ENCODE measurements at places on chromosomes 4 and X. TPM values are rescaled to one million over a fixed set of nuclear protein-coding genes. Genes with fewer than 3 reads are reported as not detected.
A peak's percentile ranks its signal among the peaks of the same experiment; 100 is the strongest.

Gene BMX
- total RNA-seq: not detected

DNA sequence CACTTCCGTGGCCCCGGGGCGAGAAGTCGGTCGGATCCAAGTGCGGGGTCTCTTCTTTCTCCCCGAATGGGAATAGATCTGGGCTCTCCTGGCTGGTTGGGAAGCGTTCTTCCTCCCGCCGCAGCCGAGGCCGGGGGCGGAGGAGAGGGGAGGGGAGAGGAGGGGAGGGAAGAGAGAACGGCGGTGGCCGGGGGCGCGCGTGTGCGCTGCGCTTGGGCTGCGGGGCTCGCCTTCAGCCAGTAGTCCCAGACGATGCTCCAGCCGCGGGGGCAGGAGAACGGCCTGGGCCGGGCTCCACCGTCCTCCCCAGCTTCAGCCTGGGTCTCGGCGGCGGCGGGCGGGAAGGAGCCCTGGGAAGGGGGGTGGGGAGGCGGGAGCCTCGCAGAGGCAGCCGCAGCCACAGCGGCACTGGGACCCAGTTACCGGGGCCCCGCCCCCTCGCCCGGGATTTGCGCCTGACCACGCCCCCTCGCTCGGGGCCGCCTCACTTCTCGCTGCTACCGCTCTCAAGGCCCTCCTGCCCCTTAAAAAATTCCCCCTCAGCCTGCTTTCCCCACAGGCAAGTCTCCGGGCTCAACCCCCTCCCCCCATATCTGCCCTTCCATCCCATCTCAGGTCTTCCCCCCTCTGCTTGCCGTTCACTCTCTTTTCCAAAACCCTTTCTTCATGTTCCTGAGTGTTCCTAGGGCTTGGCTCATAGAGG lies at the start of gene FGD1:
FGD1 (minus strand) TSS at position 421 of the 703 bp plus-strand sequence. CDS start 802 bp downstream, outside the sequence.
- DNase-seq: peak; percentile 50

- DNase-seq: no peak
Observed at GRCh38 chrX:11334165-11334564, 41.0 kb downstream of the AMELX start.

DNA sequence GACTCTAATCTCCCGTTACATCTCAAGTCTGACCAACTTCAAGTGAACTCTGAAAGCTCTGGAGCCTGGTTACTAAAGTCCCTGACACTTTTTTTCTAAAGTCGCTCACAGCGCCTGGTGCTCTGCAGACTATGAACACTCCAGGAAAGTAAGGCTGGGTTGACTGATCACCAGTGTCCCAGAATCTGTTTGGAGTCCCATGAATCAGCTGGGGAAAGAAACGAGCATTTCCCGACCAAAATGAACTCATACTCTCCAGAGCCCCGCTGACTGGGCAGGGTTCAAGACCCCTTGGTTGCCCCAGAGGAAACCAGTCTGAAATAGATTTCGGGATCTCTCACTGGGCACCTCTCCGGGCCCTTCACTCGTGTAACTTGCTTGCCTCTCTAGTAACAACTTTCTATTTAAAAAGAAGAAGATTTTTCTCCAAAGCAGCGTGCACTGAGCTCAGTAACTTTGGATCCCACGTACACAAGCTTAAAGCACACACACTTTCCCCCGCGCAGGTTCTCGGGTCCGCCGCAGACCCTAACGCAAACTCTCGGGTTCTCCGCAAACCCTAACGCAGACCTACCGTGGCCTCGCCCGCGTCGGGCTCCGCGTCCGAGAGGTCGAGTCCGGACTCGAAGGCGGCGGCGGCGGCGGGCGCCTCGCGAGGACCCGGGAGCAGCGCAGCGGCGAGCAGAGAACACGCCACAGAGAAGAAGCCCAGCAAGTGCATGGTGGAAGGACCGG lies 964 bp downstream of the VEGFC start:
- no peak for DNase-seq

DNA sequence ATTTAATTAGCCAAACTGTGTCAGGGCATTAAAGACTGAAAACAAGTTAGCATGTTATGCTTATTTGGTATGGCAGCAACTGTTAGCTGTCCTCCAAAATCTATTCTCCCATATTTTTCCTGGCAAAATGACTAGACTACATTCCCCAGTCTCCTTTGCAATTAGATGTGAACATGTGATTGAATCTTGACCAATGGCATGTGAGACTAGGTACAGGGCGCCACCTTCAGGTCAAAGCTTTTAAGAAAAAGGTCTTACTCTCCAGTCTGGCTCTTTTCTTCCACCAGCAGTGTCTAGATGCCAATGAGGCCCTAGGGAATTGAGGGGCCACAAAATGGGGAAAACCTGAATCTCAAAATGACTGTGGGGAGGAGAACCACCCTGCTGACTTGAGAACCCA lies 408.2 kb downstream of the SMARCA1 start:
- DNase-seq: peak; percentile 15

Gene SRPX
- 0.24 TPM for total RNA-seq

- no peak for DNase-seq
Observed at GRCh38 chr4:40720916-40721315, 28.8 kb upstream of the NSUN7 start.

GRCh38 chr4:124179506-124180186 lies 532.9 kb downstream of the ANKRD50 start:
- no peak for DNase-seq

Gene CXCL5
- total RNA-seq: not detected

Gene TMPRSS11D
- not detected for total RNA-seq

DNA sequence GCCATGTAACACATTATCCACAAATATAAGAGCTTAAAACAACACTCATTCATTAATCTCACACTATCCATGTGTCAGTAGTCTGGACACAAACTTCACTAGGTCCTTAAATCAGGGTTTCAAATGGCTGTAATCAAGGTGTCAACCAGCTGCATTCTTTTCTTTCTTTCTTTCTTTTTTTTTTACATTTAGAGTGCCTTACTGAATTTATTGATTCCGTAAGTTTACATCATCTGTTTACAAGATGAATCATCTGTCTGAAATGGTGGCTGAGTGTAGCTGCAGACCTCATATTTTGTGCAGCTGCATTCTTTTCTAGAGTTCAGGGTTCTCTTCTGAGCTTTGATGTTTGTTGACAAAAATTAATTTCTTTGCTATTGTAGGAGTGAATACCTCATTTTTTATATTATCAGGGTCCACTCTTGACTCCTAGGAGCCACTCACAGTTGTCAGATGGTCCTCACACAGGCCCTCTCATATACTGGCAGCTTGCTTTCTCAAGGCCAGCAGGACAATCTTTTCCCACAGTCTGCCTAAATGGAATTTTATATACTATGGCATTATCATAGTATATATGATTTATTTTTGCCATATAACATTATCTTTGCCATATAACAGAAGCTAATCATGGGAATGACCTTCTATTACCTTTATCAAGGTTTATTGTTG lies 37.8 kb downstream of the SPOCK3 start:
- DNase-seq: no peak

GRCh38 chrX:152038804-152039203 lies 64.3 kb upstream of the GABRE start:
- DNase-seq: no peak

DNA sequence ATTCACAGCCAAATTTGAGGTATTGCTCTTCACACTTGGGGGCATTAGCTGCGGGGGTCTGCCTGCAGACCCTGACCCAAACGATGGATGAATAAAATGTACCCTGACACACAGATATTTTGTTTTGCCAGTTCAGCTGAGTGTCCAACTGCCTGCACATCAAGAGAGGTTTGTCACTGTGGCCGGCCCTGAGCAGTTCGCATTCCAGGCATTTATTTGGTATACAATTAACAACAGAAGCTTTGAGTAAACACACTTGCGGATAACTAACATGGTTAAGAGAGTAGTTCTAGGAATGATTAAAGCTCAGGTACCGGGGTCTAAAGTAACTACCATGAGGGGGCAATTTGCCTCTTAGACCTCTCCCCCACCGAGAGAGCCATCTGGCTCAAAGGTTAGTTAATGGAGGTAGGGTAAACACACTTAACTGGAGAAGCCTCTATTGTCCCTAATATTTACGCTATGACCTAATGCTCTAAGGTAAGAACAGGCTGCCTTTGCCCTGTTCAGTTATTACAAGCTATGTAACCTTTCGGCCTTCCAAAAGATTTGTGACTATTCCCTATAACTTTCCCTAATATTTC lies 162.0 kb downstream of the SNCA start:
- DNase-seq: no peak

- DNase-seq: no peak
Observed at GRCh38 chr4:17681281-17682221, 67.1 kb downstream of the MED28 start.

GRCh38 chrX:15601932-15602331 lies 1.2 kb upstream of the ACE2 start:
- no peak for DNase-seq

Gene MOB1B
- total RNA-seq: 19.9 TPM

- no peak for DNase-seq
Observed at GRCh38 chrX:43743100-43743822, 87.2 kb downstream of the MAOA start.

- DNase-seq: no peak
Observed at GRCh38 chrX:17417372-17417771, 42.4 kb downstream of the NHS start.

Gene GPR34
- 0.36 TPM for total RNA-seq

DNA sequence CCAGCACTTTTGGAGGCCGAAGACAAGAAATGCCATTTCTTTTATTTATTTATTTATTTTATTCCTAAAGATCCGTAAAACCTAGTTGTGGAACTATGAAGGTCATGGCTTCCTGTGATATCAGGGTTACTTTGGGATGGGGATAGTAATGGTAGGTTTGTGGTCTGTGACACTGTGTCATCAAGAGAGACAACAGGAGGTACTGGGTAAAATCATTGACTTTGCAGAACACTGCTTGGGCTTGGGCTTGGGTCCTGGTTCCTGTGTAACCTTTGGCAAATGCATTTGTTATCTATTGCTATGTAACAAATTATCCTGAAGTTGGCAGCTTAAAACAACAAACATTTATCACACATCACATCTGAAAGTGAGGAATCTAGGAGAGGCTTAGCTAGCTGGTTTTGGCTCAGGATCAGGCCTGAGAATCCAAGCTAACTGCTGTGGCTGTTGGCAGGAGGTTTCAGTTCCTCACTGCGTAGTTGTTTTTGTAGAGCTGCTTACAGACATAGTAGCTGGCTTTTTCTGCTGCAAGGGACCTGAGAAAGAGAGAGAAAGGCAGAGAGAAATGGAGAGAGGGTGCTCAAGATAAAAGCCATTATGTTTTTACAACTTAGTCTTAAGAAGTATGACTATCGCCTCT lies 576.4 kb upstream of the SLIT2 start:
- no peak for DNase-seq

Gene CTAG2
- total RNA-seq: not detected

Gene RIBC1
- 0.57 TPM for total RNA-seq

- no peak for DNase-seq
Observed at GRCh38 chr4:55125087-55125721, at the start of gene KDR. Gene KDR, minus strand, starts transcription at chr4:55125595. Its CDS starts 302 bp downstream, at chr4:55125293.

Gene ASB5
- total RNA-seq: not detected

DNA sequence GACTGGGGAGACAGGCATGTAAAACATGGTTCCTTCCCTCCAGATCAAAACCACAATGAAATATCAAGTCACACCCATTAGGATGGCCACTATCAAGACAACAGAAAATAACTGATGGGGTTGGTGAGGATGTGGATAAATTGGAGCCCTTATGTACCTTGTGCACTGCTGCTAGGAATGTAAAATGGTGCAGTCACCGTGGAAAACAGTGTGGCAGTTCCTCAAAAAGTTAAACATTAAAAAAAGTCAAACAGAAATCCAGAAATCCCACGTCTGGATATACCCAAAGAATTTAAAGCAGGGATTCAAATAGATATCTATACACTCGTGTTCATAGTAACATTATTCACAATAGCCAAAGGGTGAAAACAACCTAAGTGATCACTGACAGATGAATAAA lies 35.2 kb upstream of the MSX1 start:
- DNase-seq: no peak

Gene PRDM8
- total RNA-seq: 3.0 TPM

GRCh38 chr4:116055857-116056827 lies 942.7 kb upstream of the NDST4 start:
- no peak for DNase-seq

Gene TAF7L
- not detected for total RNA-seq

Gene SORBS2
- total RNA-seq: not detected

Gene CENPVL1
- total RNA-seq: not detected

Gene LGI2
- total RNA-seq: not detected

DNA sequence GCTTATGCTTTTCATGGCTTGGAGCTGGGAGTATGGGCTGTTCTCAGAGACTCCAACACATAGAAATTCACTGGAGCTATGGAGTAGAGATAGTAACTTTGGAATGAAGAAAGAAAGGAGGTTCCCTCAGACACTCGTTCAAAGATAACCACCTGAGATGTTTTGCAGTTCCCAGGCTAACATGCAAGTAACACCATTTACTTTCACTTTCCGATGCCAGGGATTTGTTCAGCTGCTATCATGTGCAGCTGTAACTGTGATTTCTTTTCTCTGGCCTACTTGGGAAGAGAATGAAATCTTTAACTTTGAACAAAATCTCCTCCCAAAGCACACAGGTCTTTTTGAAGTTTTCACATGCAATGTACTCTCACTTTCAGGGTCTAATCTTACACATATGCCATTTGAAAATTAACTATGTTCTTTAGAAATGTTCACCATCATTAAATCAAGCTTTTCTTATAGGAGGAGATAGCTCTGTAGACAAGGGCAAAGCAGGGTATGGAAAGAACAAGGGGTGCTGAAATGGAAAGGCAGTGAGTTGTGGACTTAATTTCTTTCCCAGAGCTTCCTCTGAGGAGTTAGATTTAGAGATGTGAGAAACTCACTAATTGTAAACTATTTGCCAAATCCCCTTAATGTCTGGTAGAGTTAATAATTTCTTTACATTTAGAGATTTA lies 514.3 kb downstream of the PDHA2 start:
- DNase-seq: no peak

- no peak for DNase-seq
Observed at GRCh38 chrX:25858273-25858880, 279.8 kb upstream of the MAGEB18 start.

DNA sequence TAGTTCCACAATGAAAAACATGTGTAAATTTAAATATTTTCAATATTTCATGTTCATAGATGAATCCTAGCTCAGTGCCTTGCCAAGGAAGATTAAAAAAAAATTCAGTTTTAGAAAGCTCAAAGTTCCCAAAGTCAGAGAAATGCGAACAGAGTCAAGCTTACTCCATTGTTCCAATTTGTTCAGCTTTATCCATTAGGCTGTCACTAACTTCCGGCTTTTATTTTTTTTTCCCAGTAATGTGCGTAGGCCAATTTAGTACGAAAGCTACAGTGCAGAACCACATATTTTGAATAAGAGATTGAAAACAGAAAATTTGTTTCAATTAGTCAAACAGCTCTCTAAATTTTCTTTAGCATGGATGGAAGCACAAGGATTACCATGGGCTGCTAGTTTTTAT lies 23.1 kb upstream of the KLHL2 start:
- no peak for DNase-seq

DNA sequence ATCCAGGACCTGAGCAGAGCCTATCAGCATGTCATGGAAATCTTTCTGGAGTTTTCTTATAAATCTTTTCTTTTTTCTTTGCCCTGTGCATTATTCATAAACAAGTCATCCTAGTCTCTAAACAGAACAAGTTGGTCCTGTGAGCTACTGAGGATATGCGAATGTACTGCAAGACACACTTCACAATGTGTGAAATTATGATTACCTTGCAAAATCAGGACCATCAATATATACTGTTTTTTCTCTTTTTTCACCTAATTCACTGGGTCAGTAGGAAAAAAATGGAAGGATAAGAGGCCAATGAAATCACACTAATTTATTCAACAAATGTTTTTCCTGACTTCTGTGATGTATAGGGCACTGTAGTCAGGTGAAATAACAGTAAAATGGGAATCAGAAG lies 14.4 kb upstream of the SORBS2 start:
- no peak for DNase-seq
